ENCODE measurements at places on chromosomes 1 and 21. TPM values are rescaled to one million over a fixed set of nuclear protein-coding genes. Genes with fewer than 3 reads are reported as not detected.

DNA sequence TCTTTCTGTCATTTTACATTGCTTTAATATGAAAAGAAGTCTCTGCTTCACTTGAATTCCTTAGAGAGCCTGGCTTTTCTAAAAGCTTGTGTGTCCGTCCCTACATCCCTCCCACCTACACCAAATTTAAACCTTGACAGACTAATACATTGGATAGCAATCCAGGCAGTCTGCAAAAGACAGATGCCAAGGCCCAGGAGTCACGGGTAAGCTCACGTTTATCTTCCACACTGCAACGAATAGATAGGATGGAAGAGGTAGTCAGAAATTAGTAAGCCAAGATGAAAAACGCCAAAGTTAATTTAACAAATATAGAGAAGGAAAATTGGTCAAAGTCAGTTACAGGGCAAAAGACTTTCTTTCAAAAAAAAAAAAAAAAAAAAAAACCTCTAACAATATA is 338.1 kb downstream of the SMYD3 start:
- DNase-seq, result no peak

DNA sequence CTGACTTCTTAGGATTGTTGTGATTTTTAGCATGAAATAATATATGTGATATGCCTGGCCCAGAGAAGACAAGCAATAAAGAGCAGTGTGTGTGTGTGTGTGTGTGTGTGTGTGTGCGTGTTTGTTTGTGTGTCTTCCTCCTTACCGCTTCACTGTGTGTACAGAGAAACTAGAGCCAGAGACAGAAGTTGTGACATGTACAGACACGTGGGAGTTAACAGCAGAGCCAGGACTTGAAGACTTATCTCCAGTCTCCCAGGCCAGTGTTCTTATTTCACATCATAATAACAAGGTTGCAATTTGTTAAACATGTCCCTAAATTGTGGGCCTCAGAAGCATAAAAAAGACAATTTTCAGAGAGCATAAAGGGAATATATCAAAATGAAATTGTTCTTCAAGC is 192.0 kb upstream of the JUN start:
- peak; percentile 52 for DNase-seq

DNA sequence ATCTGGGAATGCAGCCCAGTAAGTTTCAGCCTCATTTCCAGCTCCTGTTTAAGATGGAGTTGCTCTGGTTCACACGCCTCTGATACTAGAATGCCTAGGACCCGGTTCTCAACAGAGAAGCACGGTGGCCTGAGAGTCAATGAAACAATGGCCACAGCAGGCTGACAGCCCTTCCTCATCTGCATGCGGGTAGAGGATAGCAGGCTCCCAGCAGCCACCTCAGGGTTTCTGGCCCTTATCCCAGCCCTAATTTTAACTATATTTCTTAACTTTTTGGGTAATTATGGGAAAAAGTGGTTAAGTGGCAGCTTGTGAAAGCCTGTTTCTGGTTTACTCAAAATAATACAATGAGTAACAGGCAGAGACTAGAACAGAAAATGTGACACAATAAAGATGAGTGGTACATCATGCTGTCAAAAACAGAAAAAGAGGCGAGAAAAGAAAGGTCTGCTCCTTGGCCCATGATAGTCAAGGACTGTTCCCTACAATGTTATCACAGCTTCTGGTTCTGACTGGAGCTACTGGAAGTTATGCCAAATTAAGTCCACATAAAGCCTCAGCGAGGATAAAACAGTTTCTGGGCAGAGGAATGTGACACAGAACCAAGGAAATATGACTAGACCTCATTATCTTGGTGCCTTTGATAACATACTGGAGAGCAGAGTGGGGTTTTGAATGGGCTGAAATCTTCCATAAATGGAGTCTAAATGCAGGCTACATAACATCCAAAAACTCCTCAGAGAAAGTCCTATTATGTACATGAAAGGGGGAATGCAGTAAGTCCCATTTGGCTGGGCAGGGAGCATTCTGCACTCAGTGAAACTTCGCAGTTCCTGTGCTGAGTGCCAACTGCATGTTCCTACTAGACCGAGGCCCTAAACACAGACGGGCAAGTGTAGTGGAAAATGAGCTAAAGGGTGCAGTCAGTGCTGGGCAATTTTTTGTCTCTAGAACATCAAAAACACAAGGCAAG is 92.1 kb downstream of the NIBAN1 start:
- DNase-seq, result no peak

GRCh38 chr1:46461809-46462448 is 27.7 kb upstream of the DMBX1 start:
- no peak for DNase-seq

Gene ZNF697
- total RNA-seq, result 13.2 TPM

DNA sequence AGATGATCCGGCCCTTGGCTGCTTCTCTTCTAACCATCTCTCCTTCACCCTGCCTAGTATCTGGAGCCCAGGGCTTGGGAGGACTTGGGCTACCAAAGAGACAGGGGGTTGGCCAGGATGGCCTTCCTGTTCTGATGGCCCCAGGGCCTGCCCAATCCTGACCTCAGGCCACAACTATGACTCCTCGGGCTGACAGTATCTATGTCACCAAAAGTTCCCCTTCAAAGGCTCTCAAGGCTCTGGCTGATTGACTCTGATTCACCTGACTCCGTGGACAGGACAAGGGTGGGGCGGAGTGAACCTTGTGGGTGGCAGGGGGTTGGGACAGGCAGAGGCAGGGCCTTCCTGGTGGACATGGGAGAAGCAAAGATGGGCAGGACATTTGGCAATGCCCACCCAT is 12.7 kb downstream of the MEF2D start:
- DNase-seq, result no peak

Gene AGMAT
- 2.6 TPM for total RNA-seq

Gene COL11A1
- 19.6 TPM for total RNA-seq

- DNase-seq, result no peak
Observed at GRCh38 chr1:232168508-232168907, 461.4 kb downstream of the SIPA1L2 start.

GRCh38 chr1:157399343-157399983 is 152.9 kb downstream of the FCRL5 start:
- no peak for DNase-seq

Gene OR2T33
- not detected for total RNA-seq

Gene IGSF21
- total RNA-seq, result not detected

- no peak for DNase-seq
Observed at GRCh38 chr1:158901623-158902022, 29.7 kb upstream of the PYHIN1 start.

DNA sequence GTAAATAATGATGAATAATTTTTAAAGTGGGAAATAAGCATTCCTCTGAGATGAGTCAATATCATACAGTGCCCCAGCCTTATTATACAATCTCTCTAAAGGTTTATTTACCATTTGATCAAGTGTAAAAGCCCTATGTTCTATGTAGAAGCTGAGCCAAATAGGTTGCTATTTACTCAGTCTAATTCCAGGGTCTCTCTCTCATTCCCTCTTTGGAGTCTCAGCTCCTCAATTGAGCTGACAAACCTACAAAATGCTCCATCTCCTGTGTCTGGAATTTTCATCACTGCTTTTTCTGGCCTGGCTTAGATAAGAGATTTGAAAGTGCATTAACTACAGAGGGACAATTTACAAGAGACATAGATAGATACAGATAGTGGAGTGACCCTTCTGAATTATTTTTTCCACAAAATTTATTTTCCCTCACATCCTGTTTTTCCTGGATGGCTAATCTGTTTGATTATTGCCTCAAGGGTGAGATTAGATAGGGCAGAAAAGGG is 24.8 kb upstream of the USH2A start:
- no peak for DNase-seq

- no peak for DNase-seq
Observed at GRCh38 chr1:231240531-231240882, 505 bp upstream of the GNPAT start.

DNA sequence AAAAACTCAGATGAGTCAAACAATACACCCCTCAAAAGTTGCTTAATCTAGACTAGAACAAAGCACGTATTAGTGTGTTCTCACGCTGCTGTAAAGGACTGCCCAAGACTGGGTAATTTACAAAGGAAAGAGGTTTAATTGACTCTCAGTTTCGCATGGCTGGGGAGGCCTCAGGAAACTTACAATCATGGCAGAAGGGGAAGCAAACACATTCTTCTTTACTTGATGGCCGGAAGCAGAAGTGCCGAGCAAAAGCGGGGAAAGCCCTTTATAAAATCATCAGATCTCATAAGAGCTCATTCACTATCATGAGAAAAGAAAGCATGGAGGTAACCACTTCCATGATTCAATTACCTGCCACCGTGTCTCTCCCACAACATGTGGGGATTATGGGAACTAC is 10.1 kb downstream of the JAM2 start:
- no peak for DNase-seq

Gene AADACL4
- total RNA-seq, result not detected

- DNase-seq, result no peak
Observed at GRCh38 chr21:37937668-37938067, 21.4 kb upstream of the KCNJ6 start.

DNA sequence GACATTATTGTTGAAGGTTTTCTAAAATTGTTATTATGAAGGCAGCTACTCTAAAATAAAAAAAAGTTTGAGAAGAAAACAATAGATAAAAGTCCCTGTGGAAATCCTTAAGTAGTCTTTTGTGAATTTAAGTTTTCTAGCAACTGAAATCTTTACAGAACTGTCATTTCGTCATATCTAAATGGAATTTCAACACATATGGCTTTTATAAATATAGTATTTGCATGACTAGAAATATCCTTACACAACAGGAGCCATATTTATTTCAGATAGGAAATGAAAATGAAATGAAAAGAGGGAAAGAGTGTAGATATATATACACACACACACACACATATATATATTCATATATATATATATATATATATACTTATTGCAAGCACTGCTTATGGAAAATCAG is 204.7 kb upstream of the RGS18 start:
- DNase-seq, result no peak

Gene DLGAP3
- under 0.01 TPM for total RNA-seq

GRCh38 chr1:175270361-175270760 is 77.8 kb upstream of the KIAA0040 start:
- DNase-seq, result no peak

DNA sequence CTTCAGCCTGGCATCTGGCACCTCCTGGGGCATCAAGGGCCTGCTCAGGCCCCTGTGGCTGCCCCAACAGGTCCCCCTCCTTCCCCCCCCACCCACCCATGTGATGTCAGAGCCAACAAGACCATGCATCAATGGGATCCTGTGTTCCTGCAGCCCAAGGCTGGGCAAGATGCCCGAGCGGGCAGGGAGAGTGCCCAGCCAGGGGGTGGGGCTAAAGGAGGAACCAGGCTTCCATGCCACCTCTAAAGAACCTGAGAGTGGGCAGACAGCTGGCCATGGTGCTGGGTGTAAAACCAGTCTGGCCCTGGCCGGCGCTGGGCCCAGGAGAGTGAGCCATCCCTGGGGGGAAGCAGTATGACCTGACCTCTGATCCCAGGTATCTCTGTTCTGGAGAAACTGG is 7.6 kb downstream of the COL16A1 start:
- DNase-seq, result no peak

- DNase-seq, result no peak
Observed at GRCh38 chr21:15825700-15826099, 95.9 kb downstream of the USP25 start.

Gene UTS2
- not detected for total RNA-seq

- no peak for DNase-seq
Observed at GRCh38 chr1:224057461-224058199, 56.3 kb upstream of the FBXO28 start.

- peak; percentile 33 for DNase-seq
Observed at GRCh38 chr1:85445906-85446305, 19.1 kb downstream of the DDAH1 start.

GRCh38 chr1:167185974-167186657 is 34.6 kb upstream of the POU2F1 start:
- no peak for DNase-seq

Gene ASPM
- 19.6 TPM for total RNA-seq

Gene OLFM3
- not detected for total RNA-seq

GRCh38 chr1:14945132-14946010 is 208.2 kb upstream of the TMEM51 start:
- peak; percentile 94 for DNase-seq

DNA sequence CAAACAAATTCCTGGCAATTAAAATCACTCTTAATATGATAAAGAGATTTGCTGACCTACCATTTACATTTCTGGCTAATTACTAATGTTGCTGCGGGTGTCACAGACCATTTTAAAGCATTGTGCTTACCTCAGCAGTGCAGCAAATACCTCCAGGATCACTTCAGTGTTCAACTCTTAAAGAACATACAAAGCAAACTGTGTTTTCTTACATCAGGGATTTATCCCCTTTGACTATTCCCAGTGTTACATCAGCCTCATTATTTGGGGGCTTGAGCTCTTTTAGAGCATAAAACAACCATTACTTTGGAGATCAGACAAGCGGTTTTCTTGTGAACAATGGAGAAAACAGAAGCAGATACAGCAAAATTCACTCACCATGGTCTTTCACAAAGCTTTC is 185.4 kb downstream of the LYPLAL1 start:
- peak; percentile 41 for DNase-seq

- no peak for DNase-seq
Observed at GRCh38 chr1:244614879-244615278, 38.0 kb upstream of the DESI2 start.

Gene FAM177B
- not detected for total RNA-seq

Data from fibroblast of villous mesenchyme (primary cell).